ENCODE measurements at places on chromosomes 1 and 21. TPM values are rescaled to one million over a fixed set of nuclear protein-coding genes. Genes with fewer than 3 reads are reported as not detected.

Gene CELA2B
- 0.35 TPM for total RNA-seq

Gene PRKAA2
- 11.9 TPM for total RNA-seq

- no peak for DNase-seq
Measured at GRCh38 chr1:218027152-218027551, 257.9 kb upstream of the RRP15 start.

GRCh38 chr1:206792939-206793607, 20.8 kb upstream of the IL10 start:
- DNase-seq, result no peak

GRCh38 chr1:63248216-63248615, 74.2 kb upstream of the FOXD3 start:
- no peak for DNase-seq

DNA sequence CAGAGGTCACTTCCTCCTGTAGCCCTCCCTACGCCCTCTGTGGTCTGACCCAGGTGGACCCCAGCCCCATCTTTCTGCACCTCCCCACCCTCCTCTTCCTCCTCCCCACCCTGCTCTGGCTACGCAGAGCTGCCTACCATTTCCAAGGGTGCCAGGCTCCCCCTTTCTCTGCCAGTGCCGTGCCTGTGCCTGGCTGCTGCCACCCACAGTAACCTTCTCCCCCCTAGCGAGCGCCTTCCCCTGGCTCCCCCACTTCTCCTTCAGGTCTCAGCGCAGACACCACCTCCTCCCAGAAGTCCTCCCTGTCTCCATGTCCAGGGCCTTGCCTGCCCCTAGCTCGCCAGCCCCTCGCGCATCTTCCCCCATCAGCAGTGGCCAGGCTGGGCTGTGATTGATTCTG, 471.5 kb downstream of the PTPRU start:
- no peak for DNase-seq
